ENCODE measurements at places on chromosomes 11 and 22.

DNA sequence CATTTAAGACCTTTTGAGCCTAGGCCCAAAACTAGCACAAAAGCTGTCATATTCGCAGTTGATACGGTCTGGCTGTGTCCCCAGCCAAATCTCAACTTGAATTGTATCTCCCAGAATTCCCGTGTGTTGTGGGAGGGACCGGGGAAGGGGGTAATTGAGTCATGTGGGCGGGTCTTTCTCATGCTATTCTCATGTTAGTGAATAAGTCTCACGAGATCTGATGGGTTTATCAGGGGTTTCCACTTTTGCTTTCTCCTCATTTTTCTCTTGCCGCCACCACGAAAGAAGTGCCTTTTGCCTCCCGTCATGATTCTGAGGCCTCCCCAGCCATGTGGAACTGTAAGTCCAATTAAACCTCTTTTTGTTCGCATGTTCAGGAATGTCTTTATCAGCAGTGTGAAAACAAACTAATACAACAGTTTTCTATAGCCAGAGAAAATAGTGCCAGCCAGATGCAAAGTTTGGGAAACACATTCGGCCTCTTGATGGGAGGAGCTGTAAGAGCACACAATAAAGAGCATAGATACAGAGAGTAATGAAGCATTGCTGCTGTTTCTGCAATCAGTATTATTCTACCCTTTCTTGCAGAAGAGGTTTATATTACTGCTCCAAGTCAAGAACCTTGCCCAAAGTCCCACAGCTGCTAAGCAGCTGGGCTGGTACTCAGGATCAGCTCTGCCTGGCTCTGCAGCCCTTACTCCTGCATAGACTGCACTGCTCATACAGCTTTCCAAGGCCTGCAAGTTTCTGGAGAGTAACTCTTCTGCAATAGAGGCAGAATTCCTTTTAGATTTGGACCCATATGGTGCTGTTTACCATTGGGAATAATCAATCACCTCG, 2.0 kb upstream of the ZNF195 start:
- no peak for DNase-seq

DNA sequence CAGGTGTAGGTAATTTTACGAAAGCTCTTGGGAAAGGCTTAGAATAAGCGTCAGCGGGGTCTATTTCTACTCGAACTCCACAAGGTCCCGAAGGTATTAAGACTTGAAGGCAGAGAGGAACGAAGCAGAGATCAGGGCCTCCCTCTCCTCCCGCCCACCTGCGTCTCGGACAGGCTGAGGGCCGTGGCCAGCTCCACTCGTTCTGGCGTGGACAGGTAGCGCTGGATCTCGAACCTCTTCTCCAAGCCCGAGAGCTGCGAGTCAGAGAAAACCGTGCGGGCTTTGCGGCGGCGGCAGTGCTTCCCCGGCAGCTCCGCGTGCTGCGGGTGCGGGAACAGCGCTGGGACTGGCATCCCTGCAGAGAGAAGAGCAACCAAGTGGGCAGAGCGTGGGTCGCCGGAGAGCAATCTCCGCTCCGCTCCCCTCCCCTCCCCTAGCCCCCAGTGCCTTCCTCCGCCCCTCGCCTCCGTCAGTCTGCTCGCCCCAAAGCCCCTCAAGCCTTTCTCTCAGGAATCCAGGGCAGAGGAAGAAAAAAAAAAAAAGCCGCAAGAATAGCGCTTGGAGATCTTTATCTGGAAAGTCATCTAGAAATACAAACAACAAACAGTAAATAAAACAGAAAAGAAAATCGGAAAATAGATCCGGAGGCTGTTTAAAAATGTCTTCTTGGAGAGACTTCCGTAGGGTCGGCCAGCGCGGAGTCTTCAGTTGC, 2.4 kb downstream of the BSX start:
- no peak for DNase-seq

DNA sequence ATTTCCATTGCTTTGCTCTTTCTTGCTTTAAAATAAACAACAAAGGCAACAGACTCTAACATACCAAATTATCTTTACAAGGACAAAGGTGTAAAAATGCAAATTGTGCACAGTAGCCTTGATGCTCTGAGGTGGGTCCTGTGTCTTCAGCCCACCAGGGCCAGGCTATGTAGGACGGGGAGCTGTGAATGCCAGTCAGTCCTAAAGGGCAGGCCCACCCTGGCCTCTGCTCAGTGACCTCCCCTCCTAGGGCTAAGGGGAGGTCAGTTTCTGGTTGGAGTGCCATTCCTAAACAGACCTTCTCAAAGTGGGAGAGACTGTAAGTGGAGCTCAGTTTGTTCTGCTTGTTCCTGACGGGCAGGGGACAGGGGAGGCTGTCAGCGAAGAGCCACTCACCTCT, 78.0 kb upstream of the SUSD2 start:
- DNase-seq, result no peak

GRCh38 chr11:2315395-2316168, 13.8 kb downstream of the TSPAN32 start:
- DNase-seq, result no peak

- DNase-seq, result peak; percentile 98
Observed at GRCh38 chr11:65890324-65891218, at the start of gene CCDC85B. Gene CCDC85B (plus strand): TSS chr11:65890673. CDS start chr11:65890784, 111 bp downstream.

DNA sequence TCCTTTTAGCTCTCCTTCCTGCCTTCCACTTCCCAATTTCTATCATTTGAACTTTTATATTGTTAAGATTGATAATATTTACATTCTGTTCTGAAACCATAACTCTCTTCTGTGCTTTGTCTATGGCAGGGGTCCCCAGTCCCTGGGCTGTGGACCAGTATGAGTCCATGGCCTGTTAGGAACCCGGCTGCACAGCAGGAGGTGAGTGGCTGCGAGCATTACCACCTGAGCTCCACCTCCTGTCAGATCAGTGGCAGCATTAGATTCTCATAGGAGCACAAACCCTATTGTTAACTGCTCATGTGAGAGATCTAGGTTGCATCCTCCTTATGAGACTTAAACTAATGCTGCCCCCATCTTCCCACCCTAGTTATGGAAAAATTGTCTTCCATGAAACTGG, 48.4 kb upstream of the HEPHL1 start:
- DNase-seq, result no peak

GRCh38 chr11:1356007-1356435, 33.7 kb upstream of the BRSK2 start:
- peak; percentile 2 for DNase-seq

- DNase-seq, result no peak
Observed at GRCh38 chr11:33731723-33732531, 4.3 kb downstream of the CD59 start.

Measured in CD8-positive, alpha-beta memory T cell (primary cell).